ENCODE measurements at places on chromosomes 3 and 15.

DNA sequence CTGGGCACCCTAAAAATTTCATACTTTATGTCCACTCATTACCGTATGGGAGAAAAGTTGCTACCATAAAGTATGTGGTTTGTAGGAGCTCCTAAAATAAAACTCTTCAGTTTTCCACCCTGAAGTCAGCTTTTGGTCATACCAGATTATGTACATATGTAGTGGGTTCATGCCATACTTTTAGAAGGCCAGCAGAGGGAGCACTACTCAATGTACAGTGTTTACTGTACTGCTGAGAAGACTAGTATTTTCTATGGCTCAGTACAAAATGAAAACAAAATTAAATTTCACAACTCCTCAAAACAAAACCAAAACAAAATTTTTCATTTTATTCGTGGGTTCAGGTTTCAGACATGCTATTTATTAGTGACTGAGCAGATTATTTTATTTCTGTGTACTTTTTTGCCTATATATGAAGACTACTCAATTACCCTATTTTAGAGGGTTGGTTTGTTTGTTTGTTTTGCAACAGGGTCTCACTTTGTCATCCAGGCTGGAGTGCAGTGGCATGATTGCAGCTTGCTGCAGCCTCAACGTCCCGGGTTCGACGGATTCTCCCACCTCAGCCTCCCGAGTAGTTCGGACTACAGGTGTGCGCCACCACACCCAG is 24.3 kb downstream of the NXPE3 start:
- peak; percentile 69 for DNase-seq

DNA sequence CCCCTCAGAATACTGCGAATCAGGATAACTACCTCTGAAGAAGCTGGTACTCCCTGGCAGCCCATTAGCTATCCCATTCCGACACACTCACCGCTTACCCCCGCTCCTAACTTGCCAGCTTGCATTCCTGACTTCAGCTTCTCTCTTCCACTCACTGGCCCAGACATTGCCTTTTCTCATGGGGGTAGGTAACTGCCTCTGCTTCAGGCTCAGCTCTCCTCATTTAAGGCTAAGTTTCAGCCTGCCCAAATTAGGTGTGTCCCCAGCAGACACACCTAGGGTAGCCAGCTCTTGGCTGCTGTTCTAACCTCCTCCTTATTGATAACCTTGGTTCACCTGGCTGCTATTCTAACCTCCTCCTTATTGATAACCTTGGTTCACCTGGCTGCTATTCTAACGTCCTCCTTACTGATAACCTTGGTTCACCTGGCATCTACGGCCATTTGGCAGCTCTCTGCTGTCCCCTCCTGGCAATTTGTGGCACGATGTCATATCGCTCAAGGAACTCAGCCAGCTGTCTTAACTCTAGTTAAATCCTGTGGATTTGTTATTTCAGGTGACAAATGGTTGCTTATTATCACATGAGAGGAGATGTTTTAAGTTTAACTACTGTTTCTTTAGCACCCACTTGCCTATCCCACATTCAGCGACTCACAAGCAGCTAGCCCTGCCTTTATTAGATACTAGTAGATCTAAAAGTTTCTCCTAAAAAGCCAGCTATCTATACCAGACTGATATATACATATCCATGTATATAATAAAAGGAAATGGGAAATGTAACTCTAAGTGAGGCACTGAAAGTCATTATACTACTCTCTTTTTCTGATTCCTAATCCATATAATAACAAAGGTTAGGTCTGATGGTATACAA is 106.5 kb upstream of the ACP3 start:
- DNase-seq: no peak

GRCh38 chr3:186759231-186759930 is 24.0 kb upstream of the EIF4A2 start:
- DNase-seq: peak; percentile 24

GRCh38 chr3:43206632-43207031 is 79.7 kb upstream of the SNRK start:
- DNase-seq: no peak

DNA sequence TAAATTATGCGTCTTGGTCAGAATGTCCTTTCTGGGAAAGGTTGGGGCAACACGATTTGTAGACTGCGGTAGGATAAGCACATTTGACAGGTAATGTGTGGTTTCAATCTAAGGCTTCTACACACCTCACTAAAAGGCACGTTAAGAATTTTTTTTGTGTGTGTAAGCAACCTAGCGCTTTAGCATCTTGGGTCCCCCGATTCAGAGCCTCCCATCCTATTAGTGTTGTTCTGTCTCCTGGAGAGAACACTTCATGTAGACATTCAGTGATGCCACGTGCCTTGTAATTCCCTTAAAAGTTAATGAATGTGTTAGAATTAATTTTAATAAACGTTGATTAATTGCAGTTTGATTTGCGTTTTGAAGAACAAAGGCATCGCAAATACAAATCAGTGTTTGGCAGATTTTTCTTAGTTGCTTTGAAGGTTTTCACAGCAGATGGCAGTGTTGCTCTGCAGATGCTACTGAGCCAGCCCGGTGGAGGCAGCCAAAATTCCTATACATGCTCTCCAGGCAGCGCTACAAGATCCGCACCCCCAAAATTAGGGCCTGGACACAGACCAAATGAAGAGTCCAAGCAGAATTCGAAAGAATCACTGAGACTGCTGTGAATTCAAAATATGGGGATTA is 63.5 kb downstream of the OTOL1 start:
- DNase-seq: peak; percentile 60

DNA sequence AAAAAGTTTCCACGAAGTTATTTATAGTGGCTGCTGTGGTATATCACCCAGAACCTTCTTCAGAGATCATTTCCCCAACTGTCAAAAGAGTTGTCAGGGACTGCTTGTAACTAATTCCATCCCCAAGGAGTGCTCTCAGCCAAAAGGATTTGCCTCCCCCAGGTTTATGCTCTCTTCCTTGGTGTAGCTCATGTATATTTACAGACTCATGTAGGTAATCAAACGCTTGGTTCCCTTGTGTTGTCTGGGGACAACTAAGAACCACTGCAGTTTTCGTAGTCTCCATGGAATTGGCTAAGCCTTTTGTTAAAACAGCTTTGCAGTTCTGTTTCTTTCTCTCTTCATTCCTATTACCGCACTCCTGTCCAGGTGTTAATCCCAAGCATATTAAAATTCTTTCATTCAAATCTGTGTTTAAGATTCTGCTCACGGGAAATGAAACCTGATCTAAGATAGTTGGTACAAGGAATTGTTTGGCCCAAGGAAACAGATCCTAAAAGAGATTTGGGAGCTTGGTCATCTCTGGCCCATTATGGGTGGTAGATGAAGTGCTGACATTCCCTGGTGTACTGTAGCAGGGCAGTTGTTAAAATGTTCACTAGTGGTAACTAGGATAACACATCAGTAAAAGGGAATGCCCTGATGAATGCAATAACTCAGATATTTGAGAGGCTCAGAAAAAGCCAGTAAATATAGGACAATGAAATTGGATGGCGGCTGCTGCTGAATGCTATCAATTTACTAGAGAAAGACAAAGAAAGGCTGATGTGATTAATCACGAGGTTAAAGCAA is 361.3 kb upstream of the GBE1 start:
- no peak for DNase-seq

GRCh38 chr3:38637906-38638305 is 11.6 kb downstream of the SCN5A start:
- DNase-seq: no peak

DNA sequence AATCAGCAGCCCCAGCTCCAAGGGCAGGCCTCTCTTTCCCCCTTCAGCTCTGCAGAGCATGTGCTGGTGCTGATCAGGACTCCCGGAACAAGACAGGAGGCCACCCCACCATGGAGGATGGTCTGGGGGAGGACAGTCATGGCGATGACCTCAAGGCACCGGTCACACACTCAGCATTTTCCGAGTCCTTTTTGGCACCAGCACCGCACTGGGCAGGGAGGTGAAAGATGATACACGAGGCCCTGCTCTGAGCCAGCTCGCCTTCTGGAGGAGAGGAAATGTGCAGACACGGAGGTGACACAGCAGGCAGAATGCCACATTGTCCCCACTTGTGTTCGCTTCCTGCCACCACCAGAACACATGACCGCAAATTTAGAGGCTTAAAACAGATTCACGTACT is 61.8 kb upstream of the SEC61A1 start:
- DNase-seq: no peak

DNA sequence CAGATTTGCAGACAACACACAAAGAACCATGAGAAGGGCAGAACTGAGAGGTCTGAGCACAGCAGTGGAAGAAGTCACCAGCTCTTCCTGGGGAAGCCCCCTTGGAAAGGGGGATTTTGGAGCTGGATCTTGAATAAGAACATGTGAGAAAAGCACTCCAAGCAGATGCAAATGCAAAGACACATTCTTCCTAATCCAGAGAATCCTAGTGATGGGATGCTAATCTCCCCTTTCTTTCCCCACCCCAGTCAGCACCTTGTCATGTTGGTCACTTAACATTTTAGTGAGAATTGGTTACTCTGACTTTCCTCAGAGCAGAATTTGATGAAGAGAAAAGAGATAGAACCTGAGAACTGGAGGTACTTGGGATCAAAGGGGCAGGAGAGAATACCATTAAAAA is 148.5 kb downstream of the SSR3 start:
- DNase-seq: no peak

DNA sequence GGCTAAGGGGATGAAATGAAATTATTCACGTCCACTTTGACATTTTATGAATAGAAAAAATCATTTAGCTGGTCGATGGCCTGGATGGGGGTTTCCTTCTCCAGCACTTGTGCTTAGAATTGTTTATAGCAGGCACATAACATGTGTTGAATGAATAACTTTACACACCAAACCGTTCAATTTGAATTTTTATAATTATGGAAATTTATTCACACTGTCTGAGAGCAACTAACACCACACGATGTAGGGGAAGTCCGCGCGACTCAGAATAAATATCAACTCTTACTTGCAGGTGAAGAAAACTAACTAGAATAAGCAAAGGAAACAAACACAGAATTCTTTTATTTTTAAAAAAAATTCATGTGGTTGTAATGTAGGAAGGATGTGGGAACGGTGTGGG is 81.3 kb downstream of the MINAR1 start:
- no peak for DNase-seq

- no peak for DNase-seq
Measured at GRCh38 chr15:41940441-41940857, 31.9 kb downstream of the EHD4 start.

DNA sequence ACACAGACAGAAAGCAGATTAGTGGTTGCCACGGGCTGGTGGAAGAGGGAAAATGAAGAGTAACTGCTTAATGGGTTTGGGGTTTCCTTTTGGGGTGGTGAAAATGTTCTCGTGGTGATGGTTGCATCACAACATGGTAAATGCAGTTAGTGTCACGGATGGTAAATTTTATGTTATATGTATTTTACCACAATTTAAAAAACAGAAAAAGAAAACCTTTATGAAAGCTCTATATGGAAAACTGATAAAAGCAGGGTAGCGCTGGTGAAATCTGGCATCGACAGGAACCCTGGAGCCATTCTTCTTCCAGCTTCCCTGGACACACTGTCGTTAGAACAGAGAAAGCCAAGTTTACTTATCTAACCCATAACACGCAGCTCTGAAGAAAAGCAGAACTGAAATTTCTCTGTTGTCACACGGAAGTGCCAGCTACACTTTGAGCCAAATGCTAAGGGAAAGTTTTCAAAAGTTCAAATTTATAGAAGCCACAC is 287.7 kb upstream of the NR2F2 start:
- DNase-seq: no peak

DNA sequence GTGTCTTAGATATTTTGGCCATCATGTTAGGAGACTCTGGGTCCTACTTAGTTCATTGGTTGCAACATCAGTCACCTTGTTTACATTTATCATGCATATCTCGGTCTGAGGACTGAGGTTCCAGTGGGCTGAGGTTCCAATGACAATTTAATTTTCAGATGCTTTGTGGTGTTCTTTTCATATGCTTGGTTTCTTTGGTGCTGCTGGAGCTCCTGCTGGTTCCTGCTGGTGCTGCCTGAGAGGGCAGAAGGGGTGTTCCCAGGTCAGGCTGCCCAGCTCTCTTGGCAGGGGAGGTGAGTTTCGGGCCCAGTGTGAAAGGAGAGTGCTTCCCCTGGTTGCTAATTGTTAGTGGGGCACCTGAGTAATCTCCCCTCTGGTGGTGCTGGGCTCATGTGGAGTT is 6.9 kb upstream of the KLHL40 start:
- no peak for DNase-seq

DNA sequence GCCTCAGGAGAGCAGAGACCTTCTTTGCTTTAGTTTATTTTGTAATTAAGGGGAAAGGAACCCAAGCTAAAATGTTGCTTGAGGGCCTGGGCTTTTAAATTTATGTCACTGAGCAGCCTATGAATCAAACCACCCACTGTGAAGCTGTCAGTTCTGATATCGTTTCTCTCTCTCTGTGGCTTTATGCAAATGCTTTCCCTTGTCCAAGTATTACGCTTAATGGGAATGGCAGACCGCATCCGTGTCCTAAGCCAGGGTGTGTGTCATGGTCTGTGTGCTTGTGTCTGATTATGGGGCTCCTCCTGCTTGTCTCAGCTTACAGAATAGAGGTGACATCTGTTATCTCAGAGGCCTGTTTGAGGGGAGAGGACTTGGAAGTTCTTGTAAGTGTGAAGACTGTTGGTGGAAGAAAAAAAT is 82.4 kb downstream of the EBLN2 start:
- DNase-seq: peak; percentile 75

GRCh38 chr3:52730681-52731080 is 24.8 kb downstream of the SPCS1 start:
- DNase-seq: no peak

GRCh38 chr3:189638276-189639031 is 7.3 kb downstream of the TP63 start:
- no peak for DNase-seq

DNA sequence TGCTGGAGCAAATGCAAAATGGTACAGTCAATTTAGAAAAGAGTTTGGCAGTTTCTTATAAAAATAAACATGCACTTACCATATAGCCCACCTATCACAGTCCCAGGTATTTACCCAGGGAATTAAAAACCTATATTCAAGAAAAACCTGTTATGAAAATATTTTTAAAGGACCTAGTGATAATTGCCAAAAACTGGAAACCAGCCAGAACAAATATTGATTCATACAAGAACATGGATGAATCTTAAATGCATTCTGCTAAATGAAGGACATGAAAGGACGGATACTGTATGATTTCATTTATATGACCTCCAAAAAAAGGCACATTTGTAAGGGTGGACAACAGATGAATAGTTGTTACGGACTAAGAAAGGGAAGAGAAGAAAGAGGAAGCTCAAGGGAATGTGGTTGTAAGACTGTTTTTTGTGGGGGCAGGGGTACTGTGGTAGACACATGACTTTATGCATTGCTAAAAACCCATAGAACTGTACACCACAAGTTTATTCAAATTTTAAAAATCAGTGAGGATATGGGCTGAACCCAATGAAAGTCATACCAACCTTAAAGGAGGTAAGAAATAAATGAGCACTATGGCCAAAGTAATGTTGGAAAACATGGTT is 61.0 kb downstream of the ZBBX start:
- no peak for DNase-seq

- DNase-seq: no peak
Measured at GRCh38 chr3:42263354-42264346, 2.3 kb downstream of the CCK start.

- no peak for DNase-seq
Measured at GRCh38 chr3:123536153-123536895, 48.5 kb downstream of the HACD2 start.
